Breast epithelium (tissue), 4 donors: ENCODE measurements at places on chromosomes 3 and 15. TPM values are rescaled to one million over a fixed set of nuclear protein-coding genes. Genes with fewer than 3 reads are reported as not detected.

NEK10 gene
- total RNA-seq: 48.4 TPM

AGBL1 gene
- total RNA-seq: not detected

DNA sequence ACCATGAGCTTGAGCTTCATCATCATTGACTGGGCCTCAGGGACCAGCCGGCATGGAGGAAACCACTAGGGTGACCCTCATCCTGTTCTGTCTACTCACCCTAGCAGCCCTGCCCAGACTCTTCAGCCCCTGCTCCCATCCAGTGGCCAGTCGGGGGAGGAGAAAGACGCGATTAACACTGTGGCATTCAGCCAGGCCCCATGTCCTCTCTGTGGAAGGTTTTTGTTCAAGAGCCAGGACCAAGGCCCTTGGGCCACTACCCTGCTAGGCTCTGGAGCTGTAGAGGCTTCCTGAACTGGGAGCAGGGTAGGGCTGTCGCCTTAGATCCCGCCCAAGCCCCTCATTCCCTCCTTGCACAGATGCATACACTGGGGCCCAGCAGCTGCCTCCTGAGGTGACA is 15.0 kb downstream of the SLC38A3 start:
- H3K4me3 ChIP-seq: no peak overlapping the region
- H3K27me3 ChIP-seq: no peaks in the 10 kb centered on the region
- no peaks in the 10 kb centered on the region for H3K4me1 ChIP-seq
- no peak overlapping the region for H3K27ac ChIP-seq

- H3K36me3 ChIP-seq: no peaks in the 10 kb centered on the region
- no peak overlapping the region for H3K4me3 ChIP-seq
- peaks cover 37% of the 10 kb centered on the region for H3K4me1 ChIP-seq
Observed at GRCh38 chr3:50269977-50270413, 1.0 kb downstream of the SEMA3B start.

DNA sequence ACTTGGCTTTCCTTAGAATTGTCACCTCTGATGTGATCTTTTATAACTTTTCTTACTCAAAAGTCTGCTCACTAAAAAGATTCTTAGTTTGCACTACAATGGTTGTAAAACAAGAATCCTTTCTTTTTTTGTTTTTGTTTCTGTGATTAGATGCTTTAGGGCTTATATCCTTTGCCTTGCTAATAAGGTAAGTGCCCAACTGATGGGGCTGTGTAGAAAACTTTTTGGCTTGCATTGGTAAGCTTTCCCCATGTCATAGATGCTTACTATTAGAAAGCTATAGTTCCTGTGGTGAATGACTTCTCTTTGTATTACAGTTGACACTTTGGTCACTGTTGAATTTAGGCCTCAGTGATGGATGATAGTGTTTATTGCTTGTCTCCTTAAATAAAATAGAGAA is 5.1 kb downstream of the ABHD5 start:
- DNase-seq: no peak
- no peaks in the 10 kb centered on the region for H3K4me1 ChIP-seq
- H3K27me3 ChIP-seq: no peaks in the 10 kb centered on the region
- no peak overlapping the region for H3K4me3 ChIP-seq
- no peaks in the 10 kb centered on the region for H3K36me3 ChIP-seq

- no peak overlapping the region for H3K27ac ChIP-seq
- no peak overlapping the region for H3K4me3 ChIP-seq
- H3K27me3 ChIP-seq: no peaks in the 10 kb centered on the region
- H3K4me1 ChIP-seq: no peaks in the 10 kb centered on the region
- DNase-seq: no peak
- H3K36me3 ChIP-seq: no peaks in the 10 kb centered on the region
Observed at GRCh38 chr15:27222479-27222878, 251.5 kb downstream of the GABRG3 start.

PLA2G4D gene
- total RNA-seq: not detected

PLA2G4E gene
- not detected for total RNA-seq

DNA sequence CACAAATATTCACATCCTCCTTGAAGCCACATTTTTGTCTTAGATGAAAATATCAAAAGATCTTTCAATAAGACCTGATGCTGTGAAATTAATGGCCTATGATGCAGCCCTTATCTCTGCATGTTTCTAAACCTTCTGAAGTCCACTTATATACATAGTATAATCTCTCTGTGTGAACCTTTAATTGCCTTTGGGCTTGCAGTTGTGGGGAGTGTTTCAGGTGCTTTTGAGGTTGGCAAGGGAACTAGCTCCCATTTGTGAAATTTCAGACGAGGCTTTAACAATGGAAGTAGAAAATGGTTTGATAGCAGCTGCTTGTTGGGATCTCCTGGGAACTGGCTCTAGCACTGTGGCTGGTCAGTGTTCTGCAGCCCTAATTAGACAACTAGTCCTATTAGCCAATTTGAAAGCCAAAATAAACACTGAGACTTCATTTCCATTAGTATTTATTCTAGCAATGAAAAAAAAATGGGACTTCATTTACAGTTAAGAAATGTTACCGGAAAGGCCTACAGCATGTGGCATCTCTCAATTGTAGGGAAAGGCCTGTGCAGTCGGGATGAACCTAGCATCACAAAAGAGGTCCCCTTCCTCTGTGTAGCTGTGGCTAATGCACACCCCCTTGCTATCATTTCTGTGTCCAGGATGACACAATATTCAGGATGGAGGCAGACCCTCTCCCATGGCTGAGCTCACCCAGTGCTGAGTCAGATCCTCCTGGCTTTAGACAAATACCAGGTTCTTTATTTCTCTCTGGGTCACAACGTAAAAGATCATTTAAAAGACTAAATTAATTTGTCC is 140.7 kb upstream of the TRIM42 start:
- H3K27me3 ChIP-seq: no peaks in the 10 kb centered on the region
- no peak overlapping the region for H3K4me3 ChIP-seq
- H3K36me3 ChIP-seq: no peaks in the 10 kb centered on the region

- H3K4me1 ChIP-seq: no peaks in the 10 kb centered on the region
- H3K4me3 ChIP-seq: no peak overlapping the region
- no peak for DNase-seq
- H3K27me3 ChIP-seq: no peaks in the 10 kb centered on the region
Observed at GRCh38 chr15:88100181-88100580, 156.4 kb downstream of the NTRK3 start.

DNA sequence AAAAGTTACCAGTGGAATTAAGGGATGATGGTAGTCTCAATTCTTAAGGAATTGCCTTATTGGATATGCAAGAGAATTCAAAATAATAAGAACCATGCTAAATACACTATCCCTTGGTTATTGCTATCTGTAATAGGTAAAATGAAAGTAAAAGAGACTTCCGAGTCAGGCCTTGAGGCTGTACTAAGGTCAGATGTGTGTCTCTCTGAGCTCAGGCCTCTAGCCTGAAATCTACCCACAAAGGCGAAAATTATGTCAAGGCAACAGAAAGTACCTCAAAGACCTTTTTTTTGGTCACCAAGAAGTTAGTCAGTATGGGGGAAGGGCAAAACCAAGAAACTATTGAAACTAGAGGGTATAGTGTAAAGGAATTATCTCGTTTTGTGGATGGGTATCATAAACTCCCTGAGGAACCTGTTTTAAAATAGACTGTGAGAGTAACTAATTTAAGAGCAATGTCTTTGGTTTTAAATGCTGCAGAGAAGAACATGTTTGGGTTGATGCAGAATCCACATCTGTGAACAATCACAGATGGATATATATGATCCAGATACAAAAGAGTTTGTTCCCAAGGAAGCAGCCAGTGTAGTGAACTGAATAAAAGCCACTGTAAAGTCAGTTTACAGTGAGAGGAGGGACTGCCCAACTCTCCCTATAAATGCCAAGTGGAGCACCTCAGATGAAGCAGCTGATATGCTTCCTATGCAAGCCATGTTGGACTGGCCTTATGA is 382.3 kb upstream of the SEMA6D start:
- H3K27ac ChIP-seq: no peak overlapping the region
- H3K36me3 ChIP-seq: no peaks in the 10 kb centered on the region
- no peak overlapping the region for H3K4me3 ChIP-seq
- no peak for DNase-seq
- no peaks in the 10 kb centered on the region for H3K4me1 ChIP-seq
- no peaks in the 10 kb centered on the region for H3K27me3 ChIP-seq

GRCh38 chr3:131544557-131544956 is 41.8 kb upstream of the MRPL3 start:
- DNase-seq: no peak
- no peaks in the 10 kb centered on the region for H3K36me3 ChIP-seq
- H3K4me3 ChIP-seq: no peak overlapping the region
- no peak overlapping the region for H3K27ac ChIP-seq
- H3K27me3 ChIP-seq: no peaks in the 10 kb centered on the region

DNA sequence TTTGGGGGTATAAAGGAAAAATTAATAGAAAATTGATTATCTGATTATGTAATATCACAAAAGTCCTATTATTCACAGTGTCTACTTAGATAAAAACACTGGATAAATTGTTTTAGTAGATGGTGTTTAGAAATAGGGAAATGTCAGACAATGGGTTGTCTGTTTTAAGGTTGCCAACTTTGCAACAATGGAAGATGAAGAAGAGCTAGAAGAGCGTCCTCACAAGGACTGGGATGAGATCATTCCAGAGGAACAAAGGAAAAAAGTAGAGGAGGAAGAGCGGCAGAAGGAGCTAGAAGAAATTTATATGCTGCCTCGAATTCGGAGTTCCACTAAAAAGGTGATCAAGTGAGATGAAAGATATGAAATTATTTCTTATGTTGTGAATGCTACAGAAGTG is 84.0 kb downstream of the CHD2 start:
- H3K4me3 ChIP-seq: no peak overlapping the region
- no peak for DNase-seq
- H3K36me3 ChIP-seq: no peaks in the 10 kb centered on the region
- H3K4me1 ChIP-seq: no peaks in the 10 kb centered on the region
- peak overlapping the region; percentile 63 for H3K27ac ChIP-seq
